ENCODE measurements at places on chromosomes 1 and 21.

DNA sequence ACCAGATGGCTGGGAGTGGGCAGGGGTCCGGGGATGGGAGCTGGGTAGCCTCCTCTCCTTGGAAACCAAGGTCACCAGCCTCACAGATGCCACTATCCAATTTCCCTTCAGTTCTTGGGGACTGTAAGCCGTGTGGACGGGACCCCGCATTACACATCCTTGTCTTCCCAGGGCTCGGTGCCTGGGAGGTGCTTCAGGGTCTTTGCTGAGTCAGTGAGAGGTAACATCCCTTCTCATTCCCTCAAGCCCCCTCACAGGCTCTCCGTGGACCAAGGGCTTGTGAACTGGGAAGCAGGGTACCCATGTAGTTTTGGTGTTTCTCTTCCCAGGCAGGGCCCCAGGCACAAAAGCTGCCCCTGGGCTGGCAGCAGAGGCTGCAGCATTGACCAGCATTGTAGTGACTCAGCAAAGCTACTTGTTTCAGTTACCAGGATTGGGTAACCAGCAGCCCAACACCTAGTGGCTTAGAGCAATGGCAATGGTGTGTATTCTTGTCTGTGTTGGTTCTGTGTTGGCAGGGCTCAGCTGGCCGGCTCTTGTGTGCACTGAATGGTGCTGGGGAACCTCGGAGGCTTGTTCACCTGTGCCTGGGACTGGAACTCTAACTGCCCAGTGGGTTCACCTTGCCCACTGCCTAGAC, 24.6 kb upstream of the PCBP3 start:
- no peak for DNase-seq

DNA sequence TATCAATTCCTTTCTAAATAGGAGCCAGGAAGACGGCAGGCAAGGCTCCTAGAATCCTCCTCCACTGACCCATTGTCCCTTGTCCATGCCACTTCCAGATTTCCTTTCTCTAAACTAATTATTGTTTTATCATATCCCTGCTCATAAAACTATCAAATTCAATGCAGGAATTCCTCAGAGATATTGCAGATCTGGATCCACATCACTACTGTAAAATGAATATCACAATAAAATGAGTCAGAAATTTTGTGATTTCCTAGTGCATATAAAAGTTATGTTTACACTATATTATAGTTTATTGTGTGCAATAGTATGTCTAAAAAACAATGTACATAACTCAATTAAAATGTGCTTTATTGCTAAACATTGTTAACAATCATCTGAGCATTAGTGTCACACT, 498.7 kb upstream of the NEGR1 start:
- DNase-seq: no peak

- DNase-seq: no peak
These were observed 675.1 kb upstream of the CXADR start for GRCh38 chr21:16837721-16838120.

DNA sequence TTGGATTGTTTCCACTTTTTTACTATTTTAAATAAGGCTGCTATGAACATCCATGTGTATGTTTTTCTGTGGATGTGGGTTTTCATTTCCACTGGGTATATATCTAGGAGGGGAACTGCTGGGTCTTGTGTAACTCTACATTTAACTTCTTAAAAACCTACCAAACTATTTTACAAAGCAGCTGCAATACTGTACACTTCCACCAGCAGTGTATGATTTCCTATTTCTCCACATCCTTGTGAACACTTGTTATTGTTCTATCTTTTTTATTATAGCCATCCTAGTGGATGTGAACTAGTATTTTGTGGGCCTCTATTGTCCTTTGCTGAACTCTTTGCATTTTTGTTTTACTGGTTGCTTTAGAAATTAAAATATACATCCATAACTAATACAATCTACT, 33.4 kb downstream of the DIPK1A start:
- no peak for DNase-seq

GRCh38 chr1:92822879-92823278, 9.0 kb upstream of the RPL5 start:
- no peak for DNase-seq

DNA sequence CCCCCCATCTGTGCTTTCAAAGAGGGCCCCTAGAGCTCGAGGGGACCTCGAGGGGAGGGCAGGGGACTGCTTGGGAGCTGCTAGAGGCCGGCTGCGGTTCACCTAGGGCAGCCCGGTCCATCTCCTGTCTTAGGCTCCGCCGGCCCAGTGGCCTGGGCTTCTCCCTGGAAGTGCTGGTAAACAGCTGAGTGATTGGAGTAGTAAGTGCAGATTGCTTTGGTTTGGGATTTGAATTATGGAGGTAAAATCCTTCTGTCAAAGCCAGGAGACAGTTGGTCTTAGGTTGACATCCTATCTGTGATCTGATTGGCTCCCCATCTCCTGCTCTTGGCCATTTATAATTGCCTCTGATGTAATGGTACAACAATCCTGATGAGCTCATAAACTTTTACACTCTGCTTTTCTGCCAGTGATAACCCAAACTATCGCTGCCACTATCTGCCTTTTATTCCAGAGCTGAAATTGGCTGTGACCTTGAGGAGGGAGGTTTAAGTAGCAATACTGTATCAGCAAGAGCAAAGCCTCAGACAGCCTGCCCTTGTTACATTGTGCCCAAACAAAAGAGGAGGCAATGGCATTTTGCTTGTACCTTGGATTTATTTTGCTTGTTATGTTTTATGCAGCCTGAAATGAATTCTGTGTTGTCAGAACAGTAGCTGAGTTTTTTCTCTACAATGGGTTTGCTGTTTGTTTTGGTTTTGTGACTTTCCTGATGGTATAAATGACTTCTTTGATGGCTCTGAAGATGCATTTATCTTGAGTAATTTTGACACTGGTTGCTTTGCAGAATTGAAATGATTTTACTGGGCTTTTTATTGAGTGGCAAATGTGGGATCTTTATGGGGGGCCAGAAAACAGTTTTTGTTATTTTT, 2.4 kb downstream of the ARID1A start:
- peak; percentile 5 for DNase-seq

GRCh38 chr1:110163591-110163990, 13.3 kb downstream of the SLC6A17 start:
- DNase-seq: no peak

DNA sequence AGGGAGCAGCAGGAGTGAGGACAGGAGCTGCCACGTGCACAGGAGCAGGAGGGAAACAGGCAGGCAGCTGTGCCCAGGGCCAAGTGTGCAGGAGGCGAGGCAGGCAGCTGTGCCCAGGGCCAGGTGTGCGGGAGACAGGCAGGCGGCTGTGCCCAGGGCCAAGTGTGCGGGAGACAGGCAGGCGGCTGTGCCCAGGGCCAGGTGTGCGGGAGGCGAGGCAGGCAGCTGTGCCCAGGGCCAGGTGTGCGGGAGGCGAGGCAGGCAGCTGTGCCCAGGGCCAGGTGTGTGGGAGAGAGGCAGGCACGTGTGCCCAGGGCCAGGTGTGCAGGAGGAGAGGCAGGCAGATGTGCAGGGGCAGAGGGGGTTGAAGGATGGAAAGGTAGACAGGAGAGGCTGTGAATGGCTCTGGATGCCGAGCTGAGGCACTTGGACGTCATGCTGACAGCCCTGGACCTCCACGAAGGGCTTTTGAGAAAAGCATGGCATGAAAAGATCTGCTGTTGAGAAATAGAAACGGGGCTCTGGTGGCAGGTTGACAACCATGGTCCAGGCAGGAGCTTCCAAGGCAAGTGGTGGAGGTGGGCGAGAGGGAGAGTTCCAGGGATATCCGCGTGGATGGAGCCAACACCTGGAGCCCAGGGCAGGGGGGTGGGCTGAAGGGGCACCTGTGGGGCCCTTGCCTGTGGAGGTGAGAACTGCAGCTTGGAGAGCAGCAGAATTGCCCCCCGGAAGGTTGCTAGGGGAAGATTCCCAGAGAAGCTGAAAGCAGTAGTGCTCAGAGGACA, 19.1 kb upstream of the NPHP4 start:
- no peak for DNase-seq

- peak; percentile 3 for DNase-seq
These were observed 133.4 kb downstream of the PLPPR5 start for GRCh38 chr1:98870959-98871903.

DNA sequence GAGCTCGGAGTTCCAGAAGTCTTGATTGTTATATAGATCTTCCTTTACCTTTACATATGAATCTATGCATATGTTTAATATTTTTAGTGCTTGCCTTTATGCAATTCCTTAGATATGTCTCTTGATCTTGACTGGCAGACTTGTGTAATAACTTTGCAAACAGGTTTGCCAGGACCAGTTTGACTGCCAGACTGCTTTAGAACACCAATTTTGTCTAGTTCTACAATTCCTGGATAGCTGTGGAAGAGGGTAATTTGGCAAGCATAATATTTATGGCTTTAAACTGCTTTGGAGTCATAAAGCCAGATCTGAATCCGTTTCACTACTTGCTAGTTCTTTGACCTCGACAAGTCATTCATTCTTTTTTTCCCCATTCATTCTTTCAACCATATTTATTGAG, 250.0 kb downstream of the FAF1 start:
- no peak for DNase-seq

DNA sequence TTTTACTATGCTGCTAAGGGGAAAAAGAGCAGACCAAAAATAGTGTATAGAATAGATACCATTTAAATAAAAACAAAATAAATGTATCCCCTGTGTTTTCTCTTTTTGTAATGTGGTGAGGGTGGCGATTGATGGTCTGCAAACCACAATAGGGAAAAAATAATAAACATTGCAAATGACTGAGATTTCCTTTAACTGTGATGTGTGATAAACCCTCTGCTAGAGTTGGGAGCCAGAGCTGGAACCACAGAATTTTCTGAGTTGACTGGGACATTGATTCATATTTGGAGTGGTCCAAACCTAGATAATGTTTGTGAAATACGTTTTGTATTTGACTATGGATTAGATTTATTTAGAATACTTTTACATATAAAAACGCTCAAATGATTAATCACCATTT, 70.6 kb upstream of the PTGFR start:
- DNase-seq: no peak

DNA sequence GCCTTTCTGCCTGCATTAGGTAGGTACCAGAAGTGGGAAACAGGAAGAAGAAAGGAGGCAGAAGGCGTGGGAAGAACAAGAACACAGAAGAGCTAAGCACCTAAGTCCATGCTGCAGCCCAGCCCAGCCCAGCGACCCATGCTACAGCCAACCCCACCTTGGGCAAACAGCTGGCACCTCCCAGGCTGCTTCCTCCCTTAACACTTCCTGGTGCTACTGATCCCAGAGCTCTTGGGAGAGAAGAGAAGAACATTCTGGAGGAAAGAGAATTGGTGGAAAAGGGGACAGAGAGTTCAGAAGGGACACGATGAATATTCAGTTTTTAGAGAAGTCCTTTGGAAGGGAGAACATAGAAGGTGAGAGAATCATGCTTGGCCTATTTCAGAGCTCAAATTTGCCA, 28.5 kb downstream of the PLEKHA6 start:
- no peak for DNase-seq

GRCh38 chr1:29502911-29503840, 266.9 kb downstream of the PTPRU start:
- no peak for DNase-seq

GRCh38 chr21:23817337-23817736, 1789.9 kb downstream of the MRPL39 start:
- DNase-seq: no peak

GRCh38 chr1:230231774-230232145, 164.7 kb downstream of the GALNT2 start:
- DNase-seq: no peak

GRCh38 chr1:168498159-168498631, 45.6 kb downstream of the XCL2 start:
- DNase-seq: no peak

DNA sequence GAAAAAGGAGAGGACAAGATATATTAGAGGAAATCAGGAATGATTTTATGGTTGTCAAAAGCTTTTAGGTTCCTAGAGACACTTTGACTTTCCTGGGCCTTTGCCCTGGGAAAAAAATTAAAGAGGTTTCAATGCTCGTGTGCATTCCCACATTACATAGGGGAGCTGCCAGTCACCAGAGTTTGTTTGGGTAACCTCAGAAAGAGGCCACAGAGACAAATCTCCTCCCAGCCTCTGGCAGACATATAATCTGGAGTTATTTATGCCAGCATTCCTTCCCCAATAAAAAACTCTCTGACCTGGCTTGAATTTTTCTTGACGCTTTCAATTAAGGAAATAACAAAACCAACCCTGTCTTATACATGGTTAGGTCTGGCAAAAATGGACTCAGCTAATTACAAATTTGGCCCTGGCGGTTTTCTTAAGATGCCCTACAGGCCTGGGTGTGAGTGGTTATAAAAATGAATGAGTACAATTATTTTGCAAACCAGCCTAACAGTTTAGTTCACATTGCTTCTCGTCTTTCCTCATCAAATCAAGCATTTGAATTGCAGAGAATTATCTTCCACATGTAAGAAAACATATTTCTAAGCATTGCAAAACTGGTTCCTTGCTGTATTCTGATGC, 63.7 kb downstream of the WLS start:
- no peak for DNase-seq

DNA sequence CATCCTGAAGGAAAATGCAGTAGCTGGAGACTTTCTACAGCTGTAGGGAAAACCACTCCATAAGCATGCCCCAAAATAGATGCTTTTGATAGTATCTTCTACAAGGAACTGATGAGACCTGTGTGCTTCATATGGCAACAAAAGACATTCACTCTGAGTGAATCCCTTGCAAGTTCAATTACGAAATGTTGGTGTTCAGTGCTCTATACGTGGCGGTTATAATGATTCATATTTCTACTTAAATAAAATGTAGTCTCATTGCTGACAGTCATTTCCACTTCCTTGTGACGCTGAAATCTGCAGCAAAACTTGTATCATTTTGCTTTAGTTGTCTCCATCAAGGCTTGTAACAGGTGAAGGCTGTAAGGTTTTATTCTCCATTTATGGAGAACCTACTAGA, 20.6 kb downstream of the TOR1AIP2 start:
- no peak for DNase-seq

DNA sequence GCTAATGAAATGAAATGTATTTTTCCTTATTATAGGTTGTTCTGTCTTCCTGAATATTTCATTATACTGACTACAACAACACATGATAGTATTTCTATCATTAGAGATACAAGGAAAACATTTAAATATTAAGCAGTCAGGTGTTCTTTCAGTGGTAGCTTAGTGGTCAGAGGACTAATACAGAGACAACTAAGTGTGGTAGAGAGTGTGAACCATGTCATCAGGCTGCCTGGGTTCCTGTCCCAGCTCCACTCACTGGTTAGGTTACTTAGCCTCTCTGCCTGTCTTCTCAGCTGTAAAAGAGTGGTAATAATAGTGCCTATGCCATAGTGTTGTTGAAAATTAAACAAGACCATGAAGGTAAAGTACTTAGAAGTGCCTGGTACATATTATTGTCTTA, 3.9 kb downstream of the UAP1 start:
- no peak for DNase-seq

- DNase-seq: no peak
These were observed 77.5 kb upstream of the DNAJC6 start for GRCh38 chr1:65231718-65232330.

DNA sequence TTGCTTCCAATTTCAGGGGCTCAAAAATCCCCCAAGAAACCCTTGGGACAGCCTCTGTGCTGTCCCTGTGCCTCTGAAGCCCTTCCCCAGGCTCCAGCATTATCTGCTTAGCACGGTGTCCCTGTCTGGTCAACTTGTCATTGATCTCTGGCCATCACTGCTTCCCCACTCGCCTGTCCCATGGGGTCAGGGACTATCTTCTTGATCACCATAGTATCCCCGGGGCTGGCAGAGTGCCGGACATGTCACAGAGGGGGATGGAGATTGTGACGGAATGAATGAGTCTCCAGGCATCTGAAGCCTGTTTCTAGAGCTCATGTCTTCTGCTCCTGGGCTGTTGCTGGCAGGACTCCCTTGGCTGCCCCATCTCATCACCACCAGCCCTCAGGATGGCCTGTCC, 99.4 kb upstream of the VAMP3 start:
- DNase-seq: no peak

GRCh38 chr1:4655674-4656532, 1.5 kb downstream of the AJAP1 start:
- DNase-seq: no peak

GRCh38 chr1:91679446-91679845, 178.8 kb downstream of the CDC7 start:
- DNase-seq: no peak
